ENCODE measurements at places on chromosomes 7 and 10. TPM values are rescaled to one million over a fixed set of nuclear protein-coding genes. Genes with fewer than 3 reads are reported as not detected.

Gene PTN
- total RNA-seq, result 6.1 TPM

Gene TSPAN15
- 3.1 TPM for total RNA-seq

Gene FAM25G
- total RNA-seq, result not detected

Gene SUN3
- total RNA-seq, result not detected

Gene GJD4
- total RNA-seq, result not detected

Gene GGCT
- 31.8 TPM for total RNA-seq

Gene MYL10
- total RNA-seq, result not detected

Measured in ovary (tissue), 10 donors.